ENCODE measurements at places on chromosomes 3 and 15.

DNA sequence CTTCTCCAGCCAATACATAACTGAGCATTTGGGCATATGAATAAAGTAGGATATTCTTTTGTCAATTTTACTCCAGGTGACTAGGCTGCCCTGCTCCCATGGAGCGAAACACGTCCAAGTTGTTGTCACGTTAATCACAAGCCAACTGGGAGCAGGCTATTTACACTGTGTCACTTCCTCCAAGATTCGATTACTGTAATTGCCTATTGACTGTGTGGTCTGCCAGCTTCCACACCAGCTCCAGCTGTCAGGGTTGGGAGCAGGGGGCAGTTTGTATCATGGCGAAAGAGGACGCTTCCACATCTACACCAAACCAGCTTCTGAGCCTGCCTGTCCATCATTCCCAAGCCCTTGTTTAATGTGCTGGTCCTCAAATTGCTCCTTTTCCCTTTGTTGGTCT lies 89.2 kb upstream of the RORA start:
- no peak for DNase-seq

DNA sequence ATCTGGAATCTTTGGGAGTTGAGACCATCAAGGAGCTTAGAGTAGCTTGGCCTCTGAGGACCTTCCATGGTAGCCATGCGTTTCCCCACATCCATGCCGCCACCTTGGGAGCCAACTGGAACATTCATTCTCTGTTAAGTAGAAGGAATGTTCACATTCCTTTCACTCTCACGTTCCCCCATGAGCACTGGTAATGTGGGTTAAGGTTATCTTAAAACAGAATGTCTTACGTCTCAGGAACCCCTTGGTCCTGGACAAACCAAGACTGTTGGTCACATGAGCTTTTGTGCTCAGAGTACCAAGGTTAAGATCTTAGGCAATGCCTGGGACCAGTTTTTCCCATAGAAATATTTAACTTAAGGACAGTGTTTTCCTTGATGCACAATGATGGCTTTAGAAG lies 211.7 kb upstream of the UBE2E1 start:
- no peak for DNase-seq

DNA sequence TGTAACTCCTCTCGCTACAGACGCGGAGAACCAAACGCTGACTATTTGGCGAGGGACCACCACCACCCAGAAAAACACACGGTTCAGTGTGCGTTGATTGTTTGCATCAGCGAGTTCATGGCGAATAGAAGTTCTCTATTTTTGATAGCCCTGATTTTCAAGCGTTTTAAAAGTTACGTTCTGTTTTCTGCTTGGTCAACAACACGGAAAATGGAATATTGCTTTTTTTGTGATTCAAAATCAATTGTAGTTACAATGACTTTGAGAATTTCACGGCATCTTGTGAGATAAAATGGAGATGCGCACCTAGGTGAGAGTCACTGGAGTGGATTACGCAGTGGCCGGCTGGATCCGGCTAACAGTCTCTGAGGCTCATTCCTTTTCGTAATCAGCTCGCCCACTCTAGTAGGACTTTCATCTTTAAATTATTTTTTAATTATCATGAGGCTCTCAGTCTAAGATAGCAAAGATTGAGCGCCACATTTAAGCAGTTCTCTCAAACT lies 54.8 kb downstream of the CCDC54 start:
- peak; percentile 10 for DNase-seq

DNA sequence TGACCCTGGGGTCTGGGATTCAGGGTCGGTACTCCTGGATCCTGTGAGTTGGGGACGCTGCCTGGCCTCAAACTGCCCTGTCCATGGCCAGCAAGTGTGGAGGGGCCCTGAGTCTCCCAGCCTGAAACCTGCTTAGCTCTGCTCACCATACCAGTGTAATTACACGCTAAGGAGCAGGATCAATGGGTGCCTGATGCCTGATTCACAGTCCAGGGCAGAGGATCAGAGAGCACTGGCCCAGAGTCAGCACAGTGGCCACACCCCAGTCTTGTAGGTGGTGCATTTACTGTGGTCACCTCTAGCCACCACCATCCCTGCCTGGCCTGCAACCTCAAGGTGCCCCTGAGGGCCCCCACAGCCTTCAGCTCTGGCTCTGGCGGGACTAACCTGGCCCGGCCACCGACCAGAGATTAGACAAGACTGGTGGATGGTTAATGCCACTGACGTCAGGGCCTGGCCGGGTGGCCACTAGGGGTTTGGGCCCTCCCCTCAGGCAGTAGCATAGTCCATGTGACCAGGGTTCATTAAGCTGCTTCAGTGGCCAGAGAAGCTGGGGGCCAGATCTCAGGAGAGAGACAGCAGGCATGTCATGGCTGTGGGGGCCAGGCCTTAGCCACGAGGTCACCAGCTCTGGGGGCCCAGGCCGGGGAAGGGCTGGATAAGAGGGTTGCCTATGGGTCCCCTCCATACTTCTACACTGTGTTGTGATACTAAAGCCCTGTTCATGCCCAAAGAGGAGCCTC lies 3.3 kb upstream of the SLC38A3 start:
- no peak for DNase-seq

DNA sequence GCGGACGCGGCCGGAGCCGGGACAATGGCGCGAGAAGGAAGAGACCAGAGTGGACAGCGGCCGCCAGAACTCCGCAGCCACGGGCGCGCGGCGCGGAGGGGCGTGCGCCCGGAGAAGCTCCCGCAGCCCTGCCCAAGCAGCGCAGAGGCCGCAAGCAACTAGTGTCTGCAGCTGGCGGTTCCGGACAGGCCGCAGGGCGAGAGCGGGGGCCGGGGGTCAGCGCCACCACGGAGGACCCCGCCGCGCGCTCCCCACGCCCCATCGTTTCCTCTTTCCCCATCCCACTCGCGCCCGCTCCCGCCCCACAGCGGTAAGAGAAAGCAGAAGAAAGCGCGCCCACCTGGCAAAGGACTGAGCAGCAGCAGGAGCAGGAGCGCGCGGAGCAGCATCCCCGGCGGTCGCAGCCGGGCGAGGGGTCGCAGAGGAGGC lies 440 bp downstream of the PRTG start:
- peak; percentile 35 for DNase-seq

DNA sequence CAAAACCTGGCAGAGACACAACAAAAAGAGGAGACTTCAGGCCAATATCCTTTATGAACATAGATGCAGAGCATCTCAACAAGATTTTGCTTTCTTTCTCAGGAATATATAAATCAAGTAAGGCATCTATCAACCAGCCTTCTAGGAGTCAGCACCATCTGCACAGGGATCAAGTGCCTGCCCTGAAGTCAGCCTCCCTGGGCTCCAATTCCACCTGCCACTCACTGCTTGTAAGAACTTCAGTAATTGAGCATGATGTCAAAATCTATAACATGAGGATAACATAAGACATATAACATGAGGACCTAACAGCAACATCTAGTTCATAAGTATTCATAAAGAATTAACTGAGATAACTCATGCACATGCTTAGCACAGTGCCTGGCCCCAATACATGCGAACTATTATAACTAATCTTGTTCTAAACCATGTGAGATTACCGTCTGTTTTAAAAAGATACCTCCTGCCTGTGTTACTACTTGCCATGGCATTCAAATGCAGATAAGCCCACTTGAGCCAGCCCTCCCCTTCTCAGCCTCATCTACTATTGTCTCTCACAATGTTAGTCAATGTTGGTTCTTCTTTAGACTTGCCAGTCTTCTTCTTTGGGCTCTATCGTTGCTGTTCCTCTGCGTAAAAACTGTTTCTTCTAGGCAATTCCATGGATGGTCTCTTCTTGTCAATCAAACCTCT lies 91.6 kb downstream of the PLD1 start:
- DNase-seq: no peak

GRCh38 chr3:187970106-187970505 lies 183.9 kb upstream of the LPP start:
- DNase-seq: no peak

- DNase-seq: no peak
Measured at GRCh38 chr3:72487946-72488737, 360.1 kb downstream of the SHQ1 start.

DNA sequence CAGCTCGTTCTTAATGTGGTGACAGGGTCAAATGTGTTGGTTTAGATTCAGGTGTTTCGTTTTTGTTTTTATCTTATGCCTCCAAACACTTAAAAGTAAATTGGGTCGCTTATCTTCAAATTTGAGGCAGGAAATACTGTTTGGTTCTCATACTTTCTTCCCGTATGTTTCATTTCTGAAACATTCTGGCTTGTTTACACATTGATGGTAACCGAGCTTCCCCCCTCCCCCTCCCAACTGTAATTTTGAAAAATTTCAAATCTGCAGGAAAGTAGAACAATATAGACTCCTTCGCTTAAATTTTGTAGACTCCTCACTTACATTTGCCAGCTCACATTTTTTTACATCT lies 64.9 kb downstream of the CMTM8 start:
- no peak for DNase-seq

DNA sequence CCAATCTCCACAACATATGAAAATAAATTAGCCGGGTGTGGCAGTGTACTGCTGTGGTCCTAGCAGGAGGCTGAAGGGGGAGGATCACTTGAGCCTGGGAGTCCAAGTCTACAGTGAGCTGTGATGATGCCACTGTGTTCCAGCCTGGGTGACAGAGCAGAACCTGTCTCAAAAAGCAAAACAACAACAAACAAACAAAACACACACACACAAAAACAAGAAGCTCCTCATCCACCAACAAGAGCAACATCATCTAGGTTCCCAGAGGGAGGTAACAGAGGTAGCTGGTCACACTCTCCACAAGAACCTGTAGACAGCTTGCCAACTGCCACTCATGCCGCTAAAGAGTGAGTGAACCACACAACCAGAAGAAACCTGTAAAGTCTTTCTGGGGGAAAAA lies 34.8 kb downstream of the PTPN9 start:
- DNase-seq: no peak

GRCh38 chr15:34776606-34777105 lies 18.7 kb downstream of the ACTC1 start:
- no peak for DNase-seq

DNA sequence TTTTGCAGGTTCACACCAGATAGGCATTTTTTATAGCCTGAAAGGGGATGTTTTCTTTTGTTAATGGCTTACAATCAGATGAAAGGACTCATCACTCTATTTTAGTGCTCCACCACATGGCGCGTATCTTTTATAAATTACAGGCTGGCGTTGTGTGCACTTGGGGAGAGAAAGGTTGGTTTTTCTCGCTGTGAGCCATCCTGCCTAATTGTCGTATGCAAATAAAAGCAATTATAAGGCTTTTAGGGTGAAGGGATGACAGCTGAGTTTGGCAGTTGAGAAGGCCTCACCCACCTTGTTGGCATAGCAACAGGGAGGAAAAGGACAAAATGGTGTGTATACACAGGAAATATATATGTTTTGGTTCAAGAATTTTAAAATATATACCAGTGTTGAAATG lies 268.0 kb downstream of the NR2F2 start:
- DNase-seq: no peak

DNA sequence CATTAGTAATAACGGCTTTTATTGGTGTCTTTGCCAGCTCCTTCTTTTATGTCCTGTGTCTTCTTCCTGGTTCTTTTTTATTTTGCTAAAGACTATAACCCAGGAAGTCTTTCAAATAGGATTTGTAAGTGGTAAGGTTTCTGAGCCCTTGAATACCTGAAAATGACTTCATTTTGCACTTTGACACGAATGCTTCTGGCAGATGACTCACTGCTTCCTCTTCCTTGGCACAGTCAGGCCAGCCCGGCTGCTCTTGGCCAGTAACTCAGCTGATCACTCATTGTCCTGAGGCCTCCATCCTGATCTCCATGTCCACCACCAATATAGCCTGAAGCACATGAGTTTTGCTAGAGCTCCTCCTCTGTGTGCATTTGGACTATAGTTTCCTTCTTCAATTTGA lies 48.7 kb upstream of the NR2E3 start:
- peak; percentile 96 for DNase-seq

- DNase-seq: no peak
Measured at GRCh38 chr15:56654624-56655023, 78.7 kb downstream of the ZNF280D start.

- no peak for DNase-seq
Measured at GRCh38 chr15:81511138-81511537, 137.1 kb upstream of the TMC3 start.

- DNase-seq: peak; percentile 98
Measured at GRCh38 chr3:171791692-171792076, 18.6 kb downstream of the PLD1 start.

- no peak for DNase-seq
Measured at GRCh38 chr3:16439163-16439847, 74.2 kb downstream of the RFTN1 start.

DNA sequence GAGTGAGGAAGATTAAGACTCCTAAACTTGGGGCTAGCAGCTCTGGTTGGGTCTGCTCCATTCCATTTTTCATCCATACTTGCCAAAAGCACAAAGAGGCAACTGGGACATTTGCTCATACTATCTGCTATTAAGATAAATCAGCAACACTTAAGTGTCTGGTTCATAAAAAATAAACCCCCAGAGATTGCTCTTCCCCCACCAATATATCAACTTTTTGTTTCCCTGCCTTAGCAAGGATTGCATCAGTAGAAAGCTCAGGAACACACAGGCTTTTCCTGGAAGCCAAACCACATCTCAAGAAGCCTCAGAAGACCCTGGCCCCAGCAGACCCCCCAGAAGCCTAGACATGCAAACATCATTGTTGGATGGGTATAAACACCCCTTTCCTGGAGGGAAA lies 232.4 kb upstream of the WNT5A start:
- no peak for DNase-seq

GRCh38 chr3:135739779-135740178 lies 225.7 kb upstream of the PPP2R3A start:
- DNase-seq: no peak

DNA sequence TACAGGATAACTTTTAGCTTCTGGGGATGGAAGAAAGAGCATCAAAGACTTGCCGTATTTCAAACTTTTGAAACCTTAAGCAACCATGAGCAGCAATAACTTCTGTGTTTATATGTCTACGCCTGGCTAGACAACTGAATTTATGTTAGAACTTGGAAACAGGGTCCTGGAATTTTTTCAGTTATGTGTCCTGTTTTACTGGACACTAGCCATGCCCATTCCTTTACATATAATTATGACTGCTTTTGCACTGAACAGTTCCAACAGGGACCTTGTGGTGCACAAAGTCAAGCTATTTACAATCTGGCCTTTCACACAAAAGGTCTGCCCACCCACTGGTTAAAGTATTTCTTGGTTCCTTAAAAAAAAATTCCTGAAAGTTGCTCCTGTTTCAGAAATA lies 37.1 kb downstream of the TJP1 start:
- DNase-seq: no peak

DNA sequence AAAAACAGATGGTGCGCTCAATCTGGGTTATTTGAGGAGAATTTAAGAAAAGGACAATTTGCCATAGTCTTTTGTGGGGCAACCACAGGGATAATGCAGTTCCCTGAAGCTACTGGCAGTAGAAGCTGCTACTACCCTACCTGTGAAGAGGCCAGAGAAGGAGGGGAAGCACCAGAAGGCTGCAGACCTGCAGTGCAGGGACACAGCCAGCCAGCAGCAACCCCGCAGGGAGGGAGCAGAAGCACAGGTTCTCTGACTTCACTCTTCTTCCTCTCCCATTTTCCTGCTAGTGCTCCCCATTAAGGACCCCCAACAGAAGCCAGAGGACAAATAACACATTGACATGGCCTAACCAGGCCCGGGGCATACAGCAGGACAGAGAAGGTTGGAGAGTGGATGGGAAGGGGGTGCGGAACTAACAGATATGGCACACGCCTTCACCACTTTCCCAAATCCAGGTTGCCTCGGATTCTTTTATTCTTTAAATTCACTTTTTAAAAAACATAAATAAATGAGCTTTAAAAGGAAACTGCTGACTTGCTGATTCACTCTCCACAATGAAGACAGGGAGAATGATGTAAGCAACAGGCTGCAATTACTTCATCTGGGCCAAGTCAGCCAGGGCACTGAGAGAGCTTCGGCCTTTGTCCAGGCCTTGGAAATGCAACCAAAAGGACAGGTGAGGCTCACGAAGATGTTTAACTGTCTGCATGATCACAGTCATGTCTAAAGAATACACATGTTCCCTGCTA lies 30.1 kb downstream of the POPDC2 start:
- DNase-seq: peak; percentile 80

Measured in dermis blood vessel endothelial cell (primary cell).